Stimulated activated CD8-positive, alpha-beta memory T cell treated with anti-CD3 and anti-CD28 coated beads, Interleukin-4, amount 100 ng/mL, for 1 hour (primary cell): ENCODE measurements at places on chromosomes 6 and 20.

GRCh38 chr6:84242265-84242664, 14.8 kb upstream of the CEP162 start:
- no peak for DNase-seq

- no peak for DNase-seq
Observed at GRCh38 chr20:1241456-1241855, 15.6 kb downstream of the RAD21L1 start.

DNA sequence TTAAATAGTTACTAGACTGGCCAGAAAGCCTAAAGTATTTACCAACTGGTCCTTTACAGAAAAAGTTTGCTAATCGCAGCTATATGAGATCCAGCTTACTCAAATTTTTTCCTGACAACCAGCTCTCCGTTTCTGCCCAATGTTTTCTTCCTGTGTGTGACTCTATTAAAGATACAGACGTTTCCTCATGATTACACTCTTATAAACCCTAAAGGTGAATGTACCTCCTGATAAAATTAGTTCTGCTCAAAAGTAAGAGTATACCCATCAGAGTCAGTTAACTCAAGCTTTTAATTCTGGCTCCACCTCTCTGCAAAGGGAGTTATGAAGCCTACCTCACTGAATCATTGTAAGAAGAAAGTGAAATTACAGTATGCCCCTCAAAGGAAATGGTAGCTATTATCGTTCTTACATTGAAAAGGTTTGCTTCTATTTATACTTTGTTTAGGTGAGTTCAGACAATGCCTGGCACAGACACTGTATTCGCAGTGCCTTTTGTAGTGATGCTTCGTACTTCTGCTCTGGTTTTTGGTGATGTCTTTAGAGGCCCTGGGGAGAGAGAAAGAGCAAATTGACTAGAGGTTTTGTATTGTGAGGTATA, 10.2 kb upstream of the MROH8 start:
- no peak for DNase-seq

DNA sequence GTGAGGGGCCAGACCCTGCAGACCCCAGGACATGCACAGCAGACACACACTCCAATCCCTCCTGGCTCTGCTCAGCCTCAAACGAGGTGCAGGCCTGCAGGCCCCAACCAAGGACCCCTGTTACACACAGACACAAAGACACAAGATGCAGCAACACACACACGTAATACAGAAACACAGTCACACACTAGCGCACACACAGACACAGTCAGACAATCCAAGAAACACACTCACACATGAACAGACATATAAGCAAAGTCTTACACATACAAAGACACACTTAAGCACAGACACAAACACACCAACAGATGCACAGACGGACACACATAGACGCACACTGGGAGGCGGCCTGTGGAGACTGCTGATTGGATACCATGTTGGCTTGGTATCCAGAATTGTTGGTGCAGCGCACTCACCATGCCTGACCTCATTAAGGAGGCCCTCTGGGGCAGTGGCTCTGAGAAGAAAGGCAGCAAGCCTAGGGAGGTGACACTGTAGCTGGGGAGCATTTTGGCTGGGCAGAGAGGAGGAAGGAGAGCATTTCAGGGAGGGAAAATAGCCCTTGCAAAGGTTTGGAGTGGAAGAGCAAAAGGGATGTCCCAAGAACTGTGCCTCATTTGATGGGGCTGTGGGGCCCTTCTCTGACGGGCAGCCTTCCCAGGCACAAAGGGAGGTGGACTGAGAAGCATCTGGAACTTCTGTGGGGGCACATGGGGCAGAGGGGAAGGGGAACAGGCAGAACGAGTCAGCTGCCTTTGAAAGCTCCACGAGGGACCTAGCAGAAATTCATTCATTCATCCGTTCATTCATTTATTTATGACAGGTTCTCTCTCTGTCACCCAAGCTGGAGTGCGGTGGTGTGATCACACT, 1.4 kb upstream of the HSPA12B start:
- no peak for DNase-seq

GRCh38 chr6:73062130-73062529, 163.2 kb downstream of the KHDC1L start:
- DNase-seq: no peak

DNA sequence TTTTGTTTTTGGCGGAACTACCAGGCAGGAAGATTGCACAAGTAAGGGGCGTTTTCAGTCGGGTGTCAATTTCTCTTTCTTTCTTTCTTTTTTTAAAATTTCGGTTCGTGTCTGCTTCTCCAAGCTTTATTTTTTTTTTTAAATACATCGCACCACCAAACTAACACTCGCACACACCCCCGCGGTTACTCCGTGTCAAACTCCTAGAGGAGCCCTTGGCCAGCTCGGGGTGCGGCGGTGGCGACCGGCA, 338 bp downstream of the UTRN start:
- no peak for DNase-seq

GRCh38 chr6:25404091-25404490, 124.9 kb downstream of the CARMIL1 start:
- DNase-seq: no peak

- DNase-seq: no peak
Observed at GRCh38 chr6:170129691-170130171, 161.1 kb downstream of the DLL1 start.

- no peak for DNase-seq
Observed at GRCh38 chr20:24651171-24651975, 181.9 kb downstream of the SYNDIG1 start.

DNA sequence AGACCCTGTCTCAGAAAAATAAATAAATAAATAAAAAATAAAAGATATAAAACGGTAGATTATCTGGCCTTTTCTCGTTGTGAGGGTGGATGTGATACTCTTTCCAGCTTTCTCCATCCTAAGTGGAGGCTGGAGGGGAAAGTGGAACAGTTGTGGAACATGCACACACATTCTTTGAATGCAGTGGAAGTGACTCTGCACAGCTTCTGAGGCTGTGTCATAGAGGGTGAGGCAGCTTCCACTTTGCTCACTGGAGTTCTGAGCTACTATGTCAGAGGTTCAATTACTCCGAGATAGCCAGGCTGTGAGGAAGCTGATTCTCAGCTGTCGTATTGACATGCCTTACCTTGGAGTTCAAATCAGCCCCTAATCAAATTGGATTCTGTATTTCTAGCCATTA, 82.2 kb downstream of the CHMP4B start:
- no peak for DNase-seq

DNA sequence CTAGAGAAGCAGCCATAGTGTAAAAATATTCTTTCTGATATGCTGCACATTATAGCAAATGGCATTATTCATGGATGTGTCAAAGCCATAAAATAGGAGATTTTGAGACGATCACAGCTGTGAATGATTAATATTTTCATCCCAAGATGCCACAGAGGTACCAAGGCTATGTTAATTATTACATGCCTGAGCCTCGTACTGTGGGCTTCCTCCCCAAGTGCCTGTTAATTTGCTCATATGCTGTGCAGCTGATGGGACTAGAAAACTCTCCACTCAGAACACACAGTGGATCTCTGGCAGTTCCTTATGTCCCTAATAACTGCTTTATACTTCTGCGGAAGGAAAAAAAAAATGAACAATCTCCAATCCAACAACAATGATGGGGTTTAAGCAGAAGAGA, 184.9 kb upstream of the TSHZ2 start:
- no peak for DNase-seq

DNA sequence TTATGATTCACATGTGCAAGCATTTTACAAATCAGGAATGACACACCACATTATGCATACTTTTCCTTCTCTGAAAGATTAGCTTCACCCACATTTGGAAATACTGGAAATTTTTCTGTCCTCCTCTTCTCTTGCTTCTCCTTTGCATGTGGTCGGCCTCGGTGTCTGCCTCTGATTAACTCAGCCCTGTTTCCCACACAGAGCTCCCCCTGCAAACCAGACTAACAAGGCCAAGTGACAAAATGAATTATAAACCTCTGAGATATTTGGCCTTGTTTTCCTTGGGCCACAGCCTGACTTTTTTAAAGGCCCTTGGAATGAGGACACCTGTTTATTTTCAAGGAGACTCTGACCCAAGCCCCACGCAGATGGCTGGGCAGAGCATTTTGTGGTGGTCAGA, 9.0 kb upstream of the CCN6 start:
- no peak for DNase-seq

- no peak for DNase-seq
Observed at GRCh38 chr20:11092151-11092550, 418.4 kb upstream of the JAG1 start.
